Activated CD8-positive, alpha-beta T cell treated with anti-CD3 and anti-CD28 coated beads for 36 hours (primary cell): ENCODE measurements at places on chromosomes 6 and 20. TPM values are rescaled to one million over a fixed set of nuclear protein-coding genes. Genes with fewer than 3 reads are reported as not detected.

- no peak overlapping the region for H3K4me3 ChIP-seq
- no peaks in the 10 kb centered on the region for H3K36me3 ChIP-seq
- H3K27me3 ChIP-seq = no peaks in the 10 kb centered on the region
- DNase-seq = no peak
Measured at GRCh38 chr6:12769556-12770256, 53.1 kb downstream of the PHACTR1 start.

- no peak overlapping the region for H3K27ac ChIP-seq
- H3K36me3 ChIP-seq = no peaks in the 10 kb centered on the region
- no peak for DNase-seq
- no peaks in the 10 kb centered on the region for H3K4me1 ChIP-seq
Measured at GRCh38 chr20:14505476-14505875, 168.1 kb upstream of the FLRT3 start.

GRCh38 chr20:37144856-37145404, 34.2 kb upstream of the RPN2 start:
- H3K36me3 ChIP-seq = no peaks in the 10 kb centered on the region
- DNase-seq = no peak

Gene FNDC1
- not detected for total RNA-seq

Gene OLIG3
- total RNA-seq = 0.67 TPM

- peaks cover 42% of the 10 kb centered on the region for H3K27me3 ChIP-seq
- H3K4me1 ChIP-seq = peaks cover 21% of the 10 kb centered on the region
- peak; percentile 24 for DNase-seq
- no peak overlapping the region for H3K4me3 ChIP-seq
- no peak overlapping the region for H3K27ac ChIP-seq
- H3K36me3 ChIP-seq = no peaks in the 10 kb centered on the region
Measured at GRCh38 chr6:3915076-3915791, 66.1 kb downstream of the FAM50B start.

- H3K4me1 ChIP-seq = no peaks in the 10 kb centered on the region
- peaks cover 40% of the 10 kb centered on the region for H3K27me3 ChIP-seq
- DNase-seq = no peak
- no peak within 1 kb of the TSS for H3K4me3 ChIP-seq
Measured at GRCh38 chr20:62219992-62220665, at the start of gene HRH3. Gene HRH3, minus strand, starts transcription at chr20:62220278. Its CDS starts 308 bp downstream, at chr20:62219970.

- H3K4me1 ChIP-seq = peaks cover 22% of the 10 kb centered on the region
- no peaks in the 10 kb centered on the region for H3K36me3 ChIP-seq
- H3K27ac ChIP-seq = no peak overlapping the region
- DNase-seq = peak; percentile 81
Measured at GRCh38 chr6:89368107-89368506, 15.6 kb upstream of the UBE2J1 start.

Gene SYCP2L
- not detected for total RNA-seq

Gene RWDD2A
- 1.6 TPM for total RNA-seq

DNA sequence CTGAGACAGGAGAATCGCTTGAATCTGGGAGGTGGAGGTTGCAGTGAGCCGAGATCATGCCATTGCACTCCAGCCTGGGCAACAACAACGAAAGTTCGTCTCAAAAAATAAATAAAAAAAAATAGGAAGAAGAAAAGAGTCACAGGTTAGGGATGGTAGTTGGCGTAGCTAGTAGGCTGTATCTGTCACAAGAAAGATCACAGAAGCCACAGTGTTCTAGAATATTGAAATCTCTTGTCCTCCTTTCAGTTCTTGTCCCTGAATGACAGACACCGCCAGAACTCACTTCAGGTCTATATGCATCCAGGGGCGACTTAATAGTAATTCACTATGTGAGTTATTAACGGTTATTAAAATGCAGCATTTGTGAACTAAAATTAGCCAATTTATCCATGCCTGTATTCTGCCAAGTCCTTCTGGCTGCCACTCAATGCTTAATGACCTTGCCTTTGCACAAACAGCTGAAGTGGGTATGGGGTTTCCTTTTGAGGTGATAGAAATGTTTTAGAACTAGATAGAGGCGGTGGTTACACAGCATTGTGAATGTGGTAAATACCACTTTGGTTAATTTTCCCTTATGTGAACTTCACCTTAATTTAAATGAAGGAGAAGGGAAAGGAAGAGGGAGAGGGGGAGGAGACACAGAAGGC, 41.3 kb upstream of the ZMYND8 start:
- H3K27me3 ChIP-seq = no peaks in the 10 kb centered on the region
- H3K27ac ChIP-seq = no peak overlapping the region
- DNase-seq = no peak
- H3K4me1 ChIP-seq = peaks cover 8% of the 10 kb centered on the region
- no peak overlapping the region for H3K4me3 ChIP-seq
- no peaks in the 10 kb centered on the region for H3K36me3 ChIP-seq

DNA sequence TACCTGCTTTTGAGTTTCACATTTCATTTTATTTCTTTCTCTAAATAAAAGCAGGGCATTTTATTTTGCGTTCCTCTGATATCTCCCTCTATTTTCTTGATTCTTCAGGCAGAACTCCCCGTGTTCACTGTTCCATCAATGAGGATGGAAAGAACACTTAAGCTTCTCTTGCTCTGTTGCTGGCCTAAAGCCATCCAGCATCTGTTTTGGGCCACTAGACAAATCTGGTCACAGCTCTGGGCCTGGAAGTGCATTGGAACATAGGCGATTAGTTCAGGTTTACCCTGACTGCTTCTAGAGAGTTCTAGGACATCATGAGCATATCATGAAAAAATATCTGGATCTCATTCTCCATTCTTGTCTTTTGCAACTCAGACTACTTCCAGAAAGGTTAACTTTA, 611.2 kb downstream of the UTRN start:
- no peaks in the 10 kb centered on the region for H3K36me3 ChIP-seq
- peaks cover 5% of the 10 kb centered on the region for H3K4me1 ChIP-seq
- no peak overlapping the region for H3K27ac ChIP-seq
- H3K27me3 ChIP-seq = no peaks in the 10 kb centered on the region
- no peak for DNase-seq

DNA sequence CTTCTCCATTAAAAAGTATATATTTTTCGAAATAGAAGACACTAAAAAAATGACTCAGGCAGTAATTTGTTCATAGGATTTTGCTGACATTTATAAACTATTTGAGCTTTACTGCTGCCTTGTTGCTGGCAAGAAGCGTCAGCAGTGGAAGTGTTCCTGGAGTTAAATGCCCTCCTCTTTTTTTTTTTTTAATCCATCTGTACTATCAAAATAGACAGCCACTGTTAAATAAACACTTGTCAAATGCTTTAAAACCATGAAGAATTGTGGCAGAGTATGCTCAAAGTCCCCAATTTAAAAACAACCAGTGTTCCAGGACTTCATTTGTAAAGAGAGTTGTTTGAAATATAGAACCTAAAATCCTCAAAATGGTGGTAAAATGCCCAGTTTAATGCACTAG, 253.8 kb downstream of the NKAIN2 start:
- H3K27ac ChIP-seq = no peak overlapping the region
- peaks cover 1% of the 10 kb centered on the region for H3K27me3 ChIP-seq
- no peaks in the 10 kb centered on the region for H3K36me3 ChIP-seq
- H3K4me3 ChIP-seq = no peak overlapping the region
- H3K4me1 ChIP-seq = peaks cover 6% of the 10 kb centered on the region

GRCh38 chr20:29878281-29878741, 1379.2 kb upstream of the DEFB115 start:
- H3K4me3 ChIP-seq = peak overlapping the region; percentile 39
- H3K36me3 ChIP-seq = peaks cover 15% of the 10 kb centered on the region
- DNase-seq = no peak
- no peak overlapping the region for H3K27ac ChIP-seq

GRCh38 chr6:69631552-69632346, 165.1 kb downstream of the LMBRD1 start:
- peaks cover 9% of the 10 kb centered on the region for H3K27me3 ChIP-seq
- H3K27ac ChIP-seq = no peak overlapping the region
- no peak for DNase-seq
- H3K4me3 ChIP-seq = no peak overlapping the region

GRCh38 chr6:157861814-157862213, 38.8 kb downstream of the SNX9 start:
- H3K27ac ChIP-seq = no peak overlapping the region
- H3K4me1 ChIP-seq = peaks cover 74% of the 10 kb centered on the region
- peaks cover 41% of the 10 kb centered on the region for H3K36me3 ChIP-seq
- DNase-seq = no peak
- H3K4me3 ChIP-seq = no peak overlapping the region
